ENCODE measurements at places on chromosomes 12 and 14. TPM values are rescaled to one million over a fixed set of nuclear protein-coding genes. Genes with fewer than 3 reads are reported as not detected.

Gene KRT72
- total RNA-seq, result not detected

DNA sequence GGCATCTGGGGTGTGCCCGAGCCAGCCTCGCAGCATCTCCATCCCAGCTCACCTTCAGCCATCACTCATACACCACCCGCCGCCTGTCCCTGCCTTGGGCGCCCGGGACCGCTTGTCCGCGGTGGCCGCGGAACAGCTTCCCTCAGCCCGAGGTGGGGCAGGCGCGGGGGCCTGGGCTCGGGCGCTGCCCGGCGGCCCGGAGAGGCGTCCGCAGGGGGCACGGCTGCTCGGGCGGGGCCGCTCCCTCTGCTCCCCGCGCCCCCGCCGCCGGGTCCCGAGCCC is 430 bp downstream of the SLC41A2 start:
- peak; percentile 51 for DNase-seq

DNA sequence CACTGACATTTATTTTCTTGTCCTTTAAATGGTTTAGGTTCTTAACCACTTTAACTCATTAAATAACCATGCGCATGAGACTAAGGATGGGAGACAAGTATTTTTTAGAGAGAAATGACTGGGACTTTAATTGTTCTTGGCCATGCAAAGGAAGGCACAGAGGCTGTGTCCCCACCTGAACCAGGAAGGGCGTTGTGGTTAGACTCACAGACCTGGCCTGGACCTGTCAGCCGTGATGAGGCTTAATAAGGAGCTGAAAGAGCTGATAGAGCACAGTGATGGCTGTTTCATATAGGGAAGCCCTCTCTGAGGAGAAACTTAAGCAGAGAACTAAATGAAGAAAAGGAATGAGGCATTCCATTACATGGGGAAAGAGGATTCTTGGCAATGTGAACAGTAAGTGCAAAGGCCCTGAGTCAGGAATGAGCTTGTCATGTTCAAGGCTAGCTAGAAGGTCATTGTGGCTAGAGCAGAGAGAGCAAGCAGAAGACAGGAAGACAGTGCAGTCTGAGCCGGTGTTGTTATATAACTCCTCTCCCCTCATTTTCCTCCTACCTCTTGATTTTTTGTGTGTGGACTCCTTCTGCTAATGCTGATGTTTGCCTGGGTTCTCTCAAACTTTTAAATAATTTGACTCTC is 74.4 kb upstream of the ANO4 start:
- no peak for DNase-seq

DNA sequence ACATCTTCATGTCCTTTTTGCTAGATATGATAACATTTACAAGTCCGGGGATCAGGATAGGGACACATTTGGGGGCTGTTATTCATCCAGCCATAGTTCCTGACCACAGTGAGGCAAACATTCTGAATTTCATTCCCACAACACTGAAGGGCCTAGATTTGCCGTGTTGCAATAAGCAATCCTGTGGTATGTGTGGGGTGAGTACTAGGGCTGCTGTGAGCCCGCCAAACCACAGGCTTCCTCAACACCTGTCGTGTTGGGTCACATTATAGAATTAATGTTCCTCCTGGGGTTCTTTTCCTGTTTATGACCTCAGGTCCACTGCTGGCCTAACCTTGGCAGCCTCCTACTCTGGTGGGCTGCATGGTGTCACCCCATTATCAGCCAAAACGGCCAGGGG is 119.2 kb downstream of the TBC1D30 start:
- DNase-seq, result no peak

DNA sequence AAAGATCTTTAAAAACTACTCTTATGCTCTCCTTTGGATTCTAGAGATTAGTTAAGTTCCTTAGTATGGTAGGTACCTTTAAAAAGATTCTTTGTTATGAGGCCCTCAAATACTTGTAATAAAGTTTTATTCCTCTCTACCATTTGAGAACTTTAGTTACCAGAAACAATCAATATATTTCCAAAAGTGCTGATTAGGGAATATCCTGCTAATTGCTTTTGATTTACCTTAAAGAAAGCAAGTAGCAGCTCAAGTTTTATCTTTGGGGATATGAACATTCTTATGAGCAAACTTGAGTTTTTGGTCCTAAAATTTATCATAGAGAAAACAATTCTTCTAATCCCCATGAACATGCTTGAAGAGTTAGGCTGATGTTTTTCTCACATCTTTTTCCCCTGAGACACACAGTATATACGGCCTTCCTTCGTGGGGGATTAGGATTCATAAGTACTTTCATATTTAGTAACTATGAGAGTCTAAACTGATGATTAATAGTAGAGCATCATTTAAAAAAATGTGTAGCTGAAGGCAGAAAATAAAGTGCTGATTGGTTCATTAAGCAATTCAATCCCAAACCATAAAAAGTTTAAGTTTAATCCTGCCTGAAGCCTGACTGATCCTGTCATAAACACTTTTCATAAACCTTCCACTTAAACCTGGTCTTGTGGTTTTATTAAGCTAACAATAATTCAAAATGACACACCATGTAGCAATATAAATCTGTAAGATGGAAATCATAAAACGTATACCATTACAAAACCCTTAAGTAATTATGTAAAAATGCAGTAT is 380.5 kb upstream of the FBXO33 start:
- no peak for DNase-seq

DNA sequence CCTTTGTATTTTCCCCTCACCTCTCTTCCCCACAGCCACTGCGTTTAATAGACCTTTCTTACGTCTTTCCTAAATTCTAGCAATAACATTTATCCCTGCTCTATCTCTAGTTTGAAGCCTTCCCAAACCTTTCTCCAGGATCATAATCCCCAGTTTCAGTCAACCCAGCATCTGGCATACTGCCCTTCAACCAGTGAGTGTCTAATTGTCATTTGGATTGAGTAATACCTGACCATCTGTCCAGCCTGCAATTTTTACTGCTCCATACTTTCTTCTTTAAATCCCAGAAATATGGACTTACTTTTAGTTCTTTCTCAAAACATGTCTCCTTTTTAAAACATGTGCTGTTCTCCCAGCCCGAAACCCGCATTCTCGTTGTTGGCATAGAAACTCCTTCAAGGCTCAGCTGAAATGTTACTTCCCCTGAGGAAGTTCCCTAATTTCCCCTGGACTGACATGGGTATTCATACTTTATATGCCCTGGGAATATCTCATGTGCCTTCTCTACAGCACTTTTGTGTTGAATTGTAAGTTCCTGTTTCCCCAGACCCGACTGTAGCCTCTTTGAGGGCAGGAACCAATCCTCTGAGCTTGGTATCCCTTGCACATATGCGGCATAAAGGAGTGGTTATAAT is 65.1 kb upstream of the ETV6 start:
- no peak for DNase-seq

DNA sequence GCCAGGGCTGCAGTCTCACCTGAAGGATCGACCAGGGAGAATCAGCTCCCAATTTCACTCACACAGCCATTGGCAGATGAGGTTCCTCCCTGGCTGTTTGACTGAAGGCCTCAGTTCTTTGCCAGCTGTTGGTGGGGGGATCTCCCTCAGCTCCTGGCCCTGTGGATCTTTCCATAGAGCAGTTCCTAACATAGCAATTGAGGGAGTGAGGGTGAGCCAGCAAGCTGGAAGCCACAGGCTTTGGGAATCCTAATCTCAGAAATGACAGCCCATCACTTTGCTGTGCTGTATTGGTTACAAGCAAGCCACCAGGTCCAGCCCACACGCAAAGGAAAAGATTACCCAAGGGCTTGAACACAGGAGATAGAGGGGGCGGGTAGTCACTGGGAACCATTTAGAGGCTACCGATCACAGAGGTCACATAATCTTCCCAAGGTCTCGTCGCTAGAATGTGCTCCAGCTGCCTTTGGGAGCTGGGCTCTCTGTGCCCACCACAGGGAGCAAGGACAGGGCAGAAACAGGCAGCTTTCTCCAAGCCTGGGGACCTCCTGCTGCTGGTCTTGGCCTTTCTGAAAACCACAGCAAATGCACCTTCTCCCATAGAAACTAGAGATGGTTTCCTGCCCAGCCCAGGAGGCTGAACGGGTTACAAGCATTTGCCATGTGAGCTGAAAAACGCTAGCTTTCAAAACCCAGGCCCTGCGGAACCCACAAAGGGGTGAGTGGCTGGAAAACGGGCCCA is 4.6 kb upstream of the OTUB2 start:
- no peak for DNase-seq

DNA sequence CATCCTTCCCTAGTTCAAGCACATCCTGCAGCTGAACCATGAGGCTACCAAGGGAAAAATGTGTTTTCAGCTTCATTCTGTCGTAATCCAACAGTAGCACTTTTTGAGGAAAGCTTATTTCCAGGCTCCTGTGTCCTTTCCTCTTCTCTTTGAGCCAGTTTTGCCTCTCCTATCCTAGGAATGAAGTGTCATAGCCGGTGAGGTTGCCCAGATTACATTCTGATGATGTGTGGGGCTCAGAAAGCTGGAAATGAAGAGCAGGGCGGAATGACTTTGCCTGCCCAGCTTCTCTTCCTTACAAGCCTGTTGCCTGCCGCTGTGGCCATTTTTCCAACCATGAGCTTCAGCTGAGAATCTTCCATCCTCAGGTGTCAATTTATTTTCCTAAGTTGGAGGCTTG is 381.8 kb downstream of the NUAK1 start:
- DNase-seq, result no peak

All from HT-29 (cell line).